ENCODE measurements at places on chromosomes 1 and 21.

DNA sequence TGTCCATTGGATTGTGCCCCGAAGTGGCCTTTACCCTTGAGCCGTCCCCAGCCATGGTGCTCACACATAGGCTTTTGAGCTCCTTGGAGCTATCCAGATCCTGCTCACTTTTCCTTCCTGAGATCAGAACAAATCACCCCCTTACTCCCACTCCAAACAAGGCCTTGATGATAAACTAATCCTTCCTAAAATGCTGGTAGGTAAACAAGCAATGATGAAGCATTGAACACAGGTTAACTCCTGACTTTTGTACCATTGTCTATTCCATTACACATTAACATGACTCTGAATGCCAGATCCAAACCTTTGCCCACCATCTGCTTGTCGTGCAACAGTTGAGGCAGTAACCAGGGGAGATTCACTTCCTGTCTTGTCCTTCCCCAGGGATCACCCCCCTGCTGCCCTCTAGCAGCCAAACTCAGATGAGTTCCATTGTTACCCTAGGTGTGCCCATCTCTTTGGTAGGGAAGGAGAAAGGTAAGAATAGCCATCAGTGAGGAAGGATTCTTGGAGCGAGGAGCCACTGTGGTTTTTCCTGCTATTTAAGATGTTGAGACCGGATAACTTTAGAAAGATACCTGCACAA, 79.5 kb upstream of the DNAJC6 start:
- DNase-seq = no peak

- no peak for DNase-seq
These were observed 1.7 kb downstream of the CLDN14 start for GRCh38 chr21:36478207-36478701.

- no peak for DNase-seq
These were observed 103.6 kb downstream of the PSMG1 start for GRCh38 chr21:39079617-39080016.

GRCh38 chr1:21280011-21280471, 10.2 kb downstream of the ECE1 start:
- no peak for DNase-seq

DNA sequence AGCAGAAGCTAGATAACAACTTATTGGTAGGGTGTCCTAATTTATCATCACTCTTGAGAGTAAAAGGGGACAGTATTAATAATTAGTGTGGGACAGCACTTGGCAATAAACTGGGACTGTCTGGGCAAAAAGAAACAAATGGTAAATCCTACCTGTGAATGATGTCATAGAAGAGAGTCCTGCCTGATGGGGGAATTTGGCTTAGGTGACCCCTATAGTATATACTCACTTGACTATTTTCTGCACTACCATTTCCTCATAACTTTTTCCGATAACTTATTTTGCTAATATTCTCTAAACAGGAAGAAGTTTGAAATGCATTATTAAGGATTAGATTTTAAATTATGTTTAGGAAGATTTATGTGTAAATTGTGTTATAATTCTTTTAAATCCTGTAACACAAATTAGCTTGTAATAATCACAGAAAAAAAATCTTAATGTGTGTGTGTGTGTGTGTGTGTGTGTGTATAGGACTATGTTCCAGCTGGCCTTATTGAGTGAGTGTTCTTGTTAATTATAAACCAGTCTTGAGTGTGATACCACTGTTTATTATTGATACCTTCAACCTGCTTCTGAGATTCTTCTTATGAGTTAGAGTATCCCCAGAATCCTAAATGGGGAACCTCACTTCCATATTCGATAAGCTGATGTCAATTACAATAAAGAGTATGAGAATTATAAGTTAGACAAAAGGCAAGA, 144.2 kb upstream of the C1orf105 start:
- DNase-seq = no peak

DNA sequence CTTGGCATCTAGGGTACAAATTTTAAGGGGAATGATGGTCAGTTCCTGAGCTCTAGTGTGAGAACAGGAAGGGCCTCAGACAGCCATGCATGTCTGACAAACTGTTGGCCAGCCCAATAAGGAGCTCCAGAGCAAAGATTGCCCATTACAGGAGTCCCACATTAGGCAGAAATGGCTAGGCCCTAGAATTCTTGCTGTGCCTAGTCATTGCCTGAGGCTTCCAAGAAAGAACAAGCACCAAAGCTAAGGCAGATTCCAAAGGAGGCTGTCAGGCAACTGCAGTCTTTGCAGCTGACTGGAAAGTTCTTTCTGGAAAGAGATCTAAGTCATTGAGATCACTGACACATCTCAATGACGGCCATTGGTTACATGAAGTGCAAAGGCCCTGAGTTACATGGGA, 3.9 kb upstream of the STIL start:
- no peak for DNase-seq

- DNase-seq = no peak
These were observed 20.0 kb upstream of the SYDE2 start for GRCh38 chr1:85220756-85221201.

- DNase-seq = no peak
These were observed 21.5 kb downstream of the RPL5 start for GRCh38 chr1:92853299-92853698.

DNA sequence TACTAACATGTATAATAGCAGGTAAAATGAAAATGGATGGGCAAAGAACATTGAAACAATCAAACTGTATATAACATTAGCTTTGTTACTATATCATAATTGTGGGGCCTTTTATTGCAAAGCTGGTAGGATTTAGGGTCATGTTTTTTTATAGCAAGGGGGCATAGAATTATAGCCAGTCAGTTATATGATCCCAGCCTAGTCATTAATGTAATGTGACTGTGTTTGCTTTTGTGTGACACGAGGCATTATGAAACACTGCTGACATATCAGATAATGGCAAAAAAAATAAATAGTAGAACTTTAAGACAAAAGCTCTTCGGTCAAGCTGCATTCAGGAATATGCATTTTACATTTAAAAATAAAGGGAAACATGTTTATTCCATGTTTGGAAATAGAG, 81.3 kb upstream of the ZNF281 start:
- no peak for DNase-seq

DNA sequence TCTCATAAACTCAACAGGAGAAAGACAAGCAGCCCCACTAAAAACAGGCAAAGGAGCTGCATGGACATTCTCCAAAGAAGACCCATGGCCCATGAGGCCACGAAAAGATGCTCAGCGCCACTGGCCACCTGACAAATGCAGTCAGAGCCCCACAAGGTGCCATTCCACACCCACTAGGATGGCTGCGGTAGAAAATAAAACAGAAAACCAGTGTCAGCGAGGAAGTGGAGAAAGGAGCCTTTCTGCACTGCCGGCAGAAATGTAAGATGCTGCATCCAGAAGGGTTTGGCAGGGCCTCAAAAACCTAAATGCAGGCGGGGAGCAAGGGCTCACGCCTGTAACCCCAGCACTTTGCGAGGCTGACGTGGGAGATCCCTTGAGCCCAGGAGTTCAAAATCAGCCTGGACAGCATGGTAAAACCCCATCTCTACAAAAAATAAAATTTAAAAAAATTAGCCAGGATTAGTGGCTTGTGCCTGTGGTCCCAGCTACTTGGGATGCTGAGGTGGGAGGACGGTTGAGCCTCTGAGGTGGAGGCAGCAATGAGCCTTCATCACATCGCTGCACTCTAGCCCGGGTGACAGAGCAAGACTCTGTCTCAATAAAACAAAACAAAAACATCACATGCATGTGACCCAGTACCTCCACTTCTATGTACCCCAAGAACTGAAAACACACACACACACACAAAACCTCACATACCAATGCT, 4.2 kb downstream of the WNT9A start:
- no peak for DNase-seq

DNA sequence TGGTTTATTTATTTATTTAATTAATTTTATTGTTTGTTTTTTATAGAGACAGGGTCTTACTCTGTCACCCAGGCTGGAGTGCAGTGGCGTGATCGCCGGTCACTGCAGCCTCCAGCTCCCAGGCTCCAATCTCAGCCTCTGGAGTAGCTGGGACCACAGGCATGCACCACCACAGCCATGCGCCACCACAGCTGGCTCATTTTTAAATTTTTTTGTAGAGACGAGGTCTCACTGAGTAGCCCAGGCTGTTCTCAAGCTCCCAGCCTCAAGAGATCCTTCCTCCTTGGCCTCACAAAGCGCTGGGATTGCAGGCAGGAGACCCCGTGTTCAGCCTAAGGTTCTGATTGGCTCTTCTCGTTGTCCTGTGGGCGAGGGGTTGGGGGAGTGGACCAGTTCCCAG, 22.1 kb downstream of the UMODL1 start:
- no peak for DNase-seq

GRCh38 chr1:3577711-3578432, 33.4 kb downstream of the MEGF6 start:
- DNase-seq = no peak

DNA sequence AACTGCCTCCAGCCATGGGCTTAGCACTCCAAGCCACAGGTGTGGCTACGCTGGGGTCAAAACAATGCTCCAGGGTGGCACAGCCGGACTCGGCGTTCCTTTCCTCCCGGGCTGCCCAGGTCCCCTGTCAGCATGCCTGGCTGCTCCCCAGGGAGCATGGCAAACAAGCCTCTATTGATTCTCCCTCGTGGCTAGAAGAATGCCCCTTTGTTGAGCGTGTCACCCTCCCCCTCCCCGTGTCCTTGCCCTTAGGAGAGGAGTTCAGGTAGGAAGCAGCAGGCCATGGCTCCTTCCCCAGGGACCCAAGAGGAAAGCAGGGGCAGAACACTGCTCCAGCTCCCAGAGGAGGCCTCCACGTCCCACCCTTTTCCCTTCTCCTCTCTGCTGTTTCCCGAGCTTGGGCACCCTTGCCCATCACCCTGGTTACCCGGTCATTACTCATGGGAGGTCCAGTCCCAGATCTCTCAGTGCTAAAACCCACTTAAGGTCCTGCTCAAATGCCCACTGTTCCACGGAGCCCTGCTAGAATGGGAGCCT, 57.4 kb upstream of the CITED4 start:
- no peak for DNase-seq

- DNase-seq = no peak
These were observed 6.2 kb downstream of the E2F2 start for GRCh38 chr1:23524716-23525401.

- DNase-seq = no peak
These were observed 61.4 kb downstream of the ALG6 start for GRCh38 chr1:63428815-63429214.

DNA sequence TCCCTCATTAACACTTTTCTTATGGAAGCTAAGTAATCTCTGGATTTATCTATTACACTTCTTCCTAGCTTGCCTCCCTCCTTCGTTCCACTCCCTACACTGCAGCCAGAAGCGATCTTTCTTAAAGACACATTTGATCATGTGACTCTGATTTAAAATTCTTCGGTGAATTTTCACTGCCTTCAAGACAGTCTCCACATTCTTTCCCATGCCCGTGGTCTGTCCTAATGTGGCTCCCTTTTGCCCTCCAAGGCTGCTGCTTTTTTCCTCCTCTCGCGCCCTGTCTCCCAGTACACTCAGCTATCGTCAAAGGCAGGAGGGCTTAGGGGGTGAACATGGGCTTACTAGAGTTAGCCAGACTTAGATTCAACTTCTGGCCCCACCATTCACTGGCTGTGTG, 64.4 kb downstream of the SDCCAG8 start:
- DNase-seq = no peak

- DNase-seq = no peak
These were observed 3.9 kb downstream of the CELA2B start for GRCh38 chr1:15479654-15480347.

GRCh38 chr1:35555601-35556477, 1.4 kb downstream of the KIAA0319L start:
- no peak for DNase-seq

GRCh38 chr1:58699011-58699762, 675 bp downstream of the MYSM1 start:
- DNase-seq = no peak

DNA sequence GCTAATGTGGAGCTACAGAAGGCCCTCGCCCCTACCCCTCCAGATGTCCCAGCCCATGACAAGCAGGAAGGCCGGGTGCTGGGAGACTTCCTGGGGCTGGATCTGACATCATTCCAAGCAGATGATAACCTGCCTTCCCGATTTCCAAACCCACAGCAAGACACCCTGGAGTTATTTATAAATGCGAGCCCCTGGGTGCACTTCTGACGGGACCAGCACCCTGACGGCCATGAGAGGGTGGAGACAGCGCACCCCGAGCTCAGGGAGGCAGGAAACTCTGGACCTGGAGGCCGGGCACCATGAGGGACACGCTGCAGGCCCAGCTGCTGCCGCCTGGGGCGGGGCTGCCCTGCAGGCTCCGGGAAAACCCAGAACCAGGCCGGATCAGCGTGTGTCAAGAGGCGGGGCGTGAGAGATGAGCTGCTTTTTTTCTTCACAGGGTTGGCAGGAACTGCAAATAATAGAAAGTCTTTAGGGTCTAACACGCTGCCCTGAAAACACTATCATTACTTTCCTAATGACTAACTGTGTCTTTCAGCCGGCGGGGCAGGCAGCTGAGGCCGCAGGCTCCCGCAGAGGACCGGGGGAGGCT, 2.5 kb upstream of the PCBP3 start:
- no peak for DNase-seq

GRCh38 chr1:117112047-117112717, 9.4 kb downstream of the TRIM45 start:
- no peak for DNase-seq

DNA sequence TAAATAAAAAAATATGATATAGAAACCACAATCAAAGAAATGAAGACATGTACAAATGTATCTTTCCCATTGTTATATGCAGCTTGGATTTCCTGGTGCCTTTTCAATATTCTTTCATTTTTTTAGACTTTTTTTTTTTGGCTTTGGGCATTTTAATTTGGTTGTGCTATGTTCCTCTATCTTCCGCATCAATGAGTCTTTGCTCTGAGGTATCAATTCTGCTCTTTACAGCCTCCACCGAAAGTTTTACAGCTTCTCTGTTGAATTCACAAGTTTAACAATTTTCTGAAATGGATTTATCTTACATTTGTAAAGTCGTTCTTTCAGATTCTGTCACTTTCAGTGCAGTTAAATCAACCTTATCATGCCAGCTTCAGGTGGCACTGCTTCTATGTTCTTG, 50.5 kb downstream of the OMA1 start:
- no peak for DNase-seq

GRCh38 chr1:167471568-167471967, 46.8 kb downstream of the CD247 start:
- DNase-seq = no peak

DNA sequence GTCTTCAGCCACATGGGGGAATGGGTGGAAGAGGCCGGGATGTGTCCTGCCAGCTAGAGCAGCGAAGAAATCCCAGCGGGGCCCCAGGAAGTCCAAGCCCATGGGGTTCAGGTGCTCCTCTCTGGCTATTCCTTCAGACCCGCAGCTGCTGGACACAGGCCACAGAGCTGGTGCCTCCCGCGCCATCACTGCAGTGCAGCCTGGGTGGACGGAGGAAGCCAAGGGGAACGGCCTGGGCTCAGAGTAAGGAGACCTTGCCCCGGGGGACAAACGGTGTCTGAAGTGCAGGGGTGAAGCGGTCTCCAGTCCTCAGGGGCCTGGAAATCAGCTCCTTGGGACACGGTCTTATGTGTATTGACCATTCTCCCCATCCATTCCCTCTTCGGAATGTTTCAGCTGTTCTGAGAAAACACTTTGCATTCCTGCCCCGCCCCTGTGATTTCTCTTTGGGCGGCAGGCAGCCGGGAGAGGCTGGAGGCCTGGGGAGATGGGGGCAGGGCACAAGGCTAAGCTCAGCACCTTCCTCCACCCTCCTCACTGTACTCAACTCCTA, 18.4 kb downstream of the MTHFR start:
- DNase-seq = no peak

GRCh38 chr1:34884961-34885360, 25.4 kb upstream of the SMIM12 start:
- no peak for DNase-seq

Measured in activated CD4-positive, alpha-beta T cell treated with anti-CD3 and anti-CD28 coated beads for 1 hour (primary cell).